ENCODE measurements at places on chromosomes 5 and 9.
A peak's percentile ranks its signal among the peaks of the same experiment; 100 is the strongest.

DNA sequence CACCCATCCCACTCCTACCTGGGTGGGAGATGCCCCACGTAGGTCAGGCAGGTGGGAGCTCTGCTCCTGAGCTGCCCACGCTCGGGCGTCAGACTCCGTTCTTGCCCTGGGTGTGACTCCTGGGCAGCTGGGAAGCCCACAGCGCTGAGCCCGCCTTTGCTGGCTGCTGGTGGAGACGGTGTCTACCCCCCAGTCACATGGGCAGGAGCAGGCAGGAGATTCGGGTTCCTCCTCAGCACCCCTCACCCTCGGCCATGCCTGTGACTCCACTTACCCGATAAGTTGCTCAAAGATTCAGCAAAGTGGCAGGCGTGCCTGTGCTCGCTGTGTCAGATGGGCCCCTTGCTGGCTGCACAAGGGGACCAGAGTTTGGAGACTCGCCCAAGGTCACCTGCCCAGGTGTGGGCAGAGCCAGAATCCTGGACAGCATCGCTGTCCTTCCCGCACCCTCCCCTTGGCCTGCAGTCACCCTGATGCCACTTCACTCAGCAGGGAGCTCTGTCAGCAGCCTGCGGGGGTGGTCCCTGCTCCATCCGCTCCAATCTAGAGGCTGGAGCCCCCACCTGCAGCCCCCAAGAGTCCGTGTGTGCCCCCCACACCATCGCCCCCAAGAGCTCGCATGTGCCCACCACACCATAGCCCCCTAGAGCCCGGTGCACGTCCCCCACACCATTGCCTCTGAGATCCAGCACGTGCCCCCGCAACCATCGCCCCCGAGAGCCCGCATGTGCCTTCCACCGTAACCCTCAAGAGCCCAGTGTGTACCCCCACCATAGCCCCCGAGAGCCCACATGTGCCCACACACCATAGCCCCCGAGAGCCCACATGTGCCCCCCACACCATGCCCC lies 4.2 kb downstream of the LCN1 start:
- DNase-seq: no peak

DNA sequence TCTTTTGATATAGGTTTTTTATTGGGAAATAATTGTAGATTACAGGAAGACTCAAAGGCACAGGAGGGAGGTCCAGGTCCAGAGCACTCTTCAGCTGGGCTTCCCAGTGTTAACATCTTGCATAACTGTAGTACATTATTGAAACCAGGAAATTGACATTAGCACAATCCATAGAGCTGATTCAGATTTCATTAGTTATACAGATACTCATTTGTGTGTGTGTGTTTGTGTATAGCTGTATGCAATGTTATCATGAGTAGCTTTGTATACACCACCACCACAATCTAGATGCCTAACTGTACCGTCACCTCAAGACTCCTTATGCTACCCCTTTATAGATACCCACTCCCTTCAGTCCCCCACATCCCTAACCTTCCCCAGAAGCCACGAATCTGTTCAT lies 47.9 kb downstream of the SLC36A1 start:
- no peak for DNase-seq

DNA sequence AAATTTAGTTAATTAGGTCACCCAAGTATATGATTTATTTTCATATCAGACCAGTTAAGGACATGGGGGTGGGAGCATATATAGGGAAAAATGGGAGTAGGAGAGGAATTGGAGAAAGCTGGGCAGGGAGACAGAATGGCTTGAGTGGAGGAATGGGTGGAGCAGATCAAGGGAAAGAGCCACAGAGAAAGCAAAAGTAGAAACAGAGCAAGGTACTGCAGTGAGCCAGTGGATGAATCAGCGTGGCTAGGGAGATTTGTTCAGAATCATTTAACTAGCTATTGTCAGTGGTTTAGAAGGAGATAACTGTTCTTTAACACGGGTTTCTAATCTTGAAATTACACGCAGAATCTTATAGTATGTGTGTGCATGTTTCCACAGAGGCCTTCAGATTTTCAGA lies 37.4 kb downstream of the SNX24 start:
- DNase-seq: peak; percentile 54

GRCh38 chr5:82777106-82777505 lies 300.1 kb downstream of the TMEM167A start:
- DNase-seq: no peak

DNA sequence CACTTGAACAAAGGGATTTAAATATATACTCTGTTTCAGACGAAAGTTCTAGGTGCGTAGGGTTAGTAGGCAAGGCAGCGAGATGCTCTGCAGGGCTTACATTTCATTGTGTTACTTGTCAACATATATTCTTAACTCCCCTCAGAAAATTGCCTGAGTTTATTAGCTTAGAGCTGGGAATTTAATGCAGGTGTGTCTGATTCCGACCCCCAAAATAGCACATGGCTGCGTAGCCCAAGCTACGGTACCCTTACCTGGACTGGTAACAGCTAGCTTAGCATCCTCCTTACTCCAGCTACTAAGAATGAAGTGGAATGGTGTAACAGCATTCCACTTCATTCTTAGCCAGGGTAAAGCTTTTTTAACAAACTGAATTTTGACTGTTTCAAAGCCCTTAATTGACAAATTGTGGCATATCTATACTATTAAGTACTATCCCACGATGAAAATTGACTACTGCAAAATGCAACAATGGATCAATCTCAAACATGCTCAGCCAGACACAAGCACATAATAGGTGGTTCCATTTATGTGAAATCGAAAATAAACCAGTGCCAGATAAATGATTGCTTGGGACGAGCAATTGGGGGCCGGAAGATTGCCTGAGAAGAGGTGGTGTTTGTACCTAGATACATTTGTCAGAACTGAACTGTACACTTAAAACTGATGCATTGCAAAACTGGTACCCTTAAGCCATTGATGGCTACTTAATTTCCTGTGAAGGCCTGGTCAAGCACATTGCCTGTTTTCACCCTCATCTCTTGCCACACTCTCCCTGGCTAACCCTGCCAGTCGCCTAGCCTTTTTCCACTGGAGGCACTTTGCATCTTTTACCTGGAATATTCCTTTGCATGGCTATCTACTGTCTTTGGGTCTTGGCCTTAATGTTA lies 3.0 kb upstream of the FGF18 start:
- no peak for DNase-seq

DNA sequence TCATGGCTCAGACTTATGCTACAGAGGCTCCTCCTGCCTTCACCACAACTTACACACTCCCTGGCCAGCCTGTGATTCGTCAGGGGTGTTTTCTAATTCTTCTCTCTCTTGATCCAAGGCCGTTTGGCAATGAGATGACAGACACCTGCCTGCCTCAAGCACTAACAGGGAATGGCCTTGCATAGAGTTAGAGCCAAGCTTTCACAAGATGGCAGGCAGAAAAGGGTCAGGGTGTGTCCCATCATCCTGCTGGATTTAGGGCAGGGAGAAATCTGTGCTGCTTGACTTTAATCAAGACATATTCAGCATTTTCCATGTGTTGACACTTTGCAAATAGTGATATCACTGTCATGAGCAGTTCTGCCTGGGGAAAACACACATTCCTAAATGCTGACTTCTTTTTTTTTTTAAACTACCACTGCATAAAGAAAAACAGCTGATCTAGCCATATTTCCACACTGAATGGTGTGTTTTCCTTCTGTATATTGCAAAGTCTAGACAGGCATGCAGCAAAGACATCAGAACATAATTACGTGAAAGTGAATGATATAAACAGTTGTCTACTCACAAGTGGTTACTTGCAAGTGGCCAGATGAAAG lies 95.0 kb upstream of the SLC25A48 start:
- DNase-seq: no peak

- DNase-seq: no peak
Observed at GRCh38 chr9:36888551-36888950, 145.5 kb downstream of the PAX5 start.

- no peak for DNase-seq
Observed at GRCh38 chr5:94276751-94277150, 341.7 kb downstream of the KIAA0825 start.

DNA sequence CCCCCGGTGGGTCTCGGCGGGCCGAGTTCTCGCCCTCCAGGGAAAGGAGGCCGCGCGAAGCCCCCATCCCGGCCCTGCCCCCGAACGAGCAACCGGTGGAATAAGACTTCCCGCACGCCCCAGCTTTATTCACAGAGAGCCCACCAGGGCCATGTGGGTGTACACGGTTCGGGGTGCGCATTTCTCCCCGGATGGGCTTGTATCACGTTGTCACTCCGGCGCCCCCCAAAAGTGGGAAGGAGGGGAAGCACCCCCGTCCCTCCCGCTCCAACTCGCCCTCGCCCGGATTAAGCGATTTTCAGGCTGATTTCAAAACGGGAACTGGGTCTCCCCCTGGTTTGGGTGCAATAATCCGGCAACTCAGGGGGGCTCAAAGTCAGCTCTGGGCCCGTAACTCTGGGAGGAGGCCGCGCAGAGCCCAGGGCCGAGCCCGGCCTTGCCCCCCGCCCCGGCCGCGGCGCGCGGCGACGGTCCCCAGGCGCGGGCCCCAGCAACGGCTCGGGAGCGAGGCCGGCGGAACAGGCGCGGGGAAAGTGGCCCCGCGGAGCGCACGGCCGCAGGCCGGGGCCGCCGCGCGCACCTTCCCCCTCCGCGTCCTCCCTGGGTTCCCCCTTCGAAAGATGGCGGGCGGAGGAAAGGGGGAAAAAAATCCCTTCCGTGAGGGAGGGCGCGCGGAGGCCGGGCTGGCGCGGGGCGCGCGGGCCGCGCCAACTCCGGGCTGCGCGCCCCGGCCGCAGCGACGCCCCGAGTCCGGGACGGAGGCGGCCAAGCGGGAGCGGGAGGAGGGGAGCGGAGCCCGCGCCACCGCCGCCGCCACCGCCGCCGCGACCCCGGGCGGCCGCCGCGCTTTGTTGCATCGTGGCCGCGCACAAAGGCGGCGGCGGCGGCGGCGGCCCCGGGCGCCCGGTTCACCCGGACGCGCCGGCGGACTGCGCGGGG lies 644 bp downstream of the BRD3 start:
- DNase-seq: peak; percentile 53

- no peak for DNase-seq
Observed at GRCh38 chr9:137350696-137351584, 48.9 kb upstream of the NRARP start.

GRCh38 chr9:111064160-111064837 lies 26.0 kb upstream of the LPAR1 start:
- no peak for DNase-seq

GRCh38 chr9:101315112-101315450 lies 69.7 kb downstream of the BAAT start:
- DNase-seq: no peak

DNA sequence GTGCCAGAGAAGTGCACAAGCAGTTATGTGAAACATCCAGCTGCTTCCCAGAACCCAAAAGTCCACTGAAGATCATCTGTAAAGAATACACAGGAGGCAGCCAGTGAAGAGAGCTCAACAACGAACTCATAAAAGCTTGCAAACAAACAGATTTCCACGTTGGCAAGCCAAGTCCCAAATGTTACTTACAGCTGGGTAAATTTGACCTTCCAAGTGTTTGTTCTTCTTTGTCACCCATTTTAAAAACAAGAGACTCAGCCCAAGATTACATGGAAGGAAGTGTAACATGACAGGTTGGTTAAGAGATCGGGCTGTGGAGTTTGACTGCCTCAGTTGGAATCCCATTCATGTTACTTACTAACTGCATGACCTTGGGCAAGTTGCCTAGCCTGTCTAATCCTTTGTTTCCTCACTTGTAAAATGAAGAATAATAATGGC lies 174.9 kb upstream of the PAPPA start:
- peak; percentile 61 for DNase-seq

DNA sequence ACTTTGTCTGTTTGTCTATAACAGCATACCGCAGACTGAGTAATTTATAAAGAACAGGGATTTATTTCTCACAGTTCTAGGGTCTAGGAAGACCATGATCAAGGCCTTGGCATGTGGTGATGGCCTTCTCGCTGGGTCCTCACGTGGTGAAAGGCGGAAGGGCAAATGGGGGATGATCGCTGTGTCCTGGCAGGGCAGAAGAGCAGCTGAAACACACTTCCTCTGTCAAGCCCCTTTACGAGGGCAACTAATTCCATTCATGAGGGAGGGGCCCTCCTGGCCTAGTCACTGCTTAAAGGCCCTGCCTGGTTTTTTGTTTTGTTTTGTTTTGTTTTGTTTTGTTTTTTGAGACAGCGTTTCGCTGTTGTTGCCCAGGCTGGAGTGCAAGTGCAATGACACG lies 41.9 kb upstream of the UBTD2 start:
- DNase-seq: no peak

- DNase-seq: no peak
Observed at GRCh38 chr5:72434781-72435437, 72.3 kb downstream of the ZNF366 start.

DNA sequence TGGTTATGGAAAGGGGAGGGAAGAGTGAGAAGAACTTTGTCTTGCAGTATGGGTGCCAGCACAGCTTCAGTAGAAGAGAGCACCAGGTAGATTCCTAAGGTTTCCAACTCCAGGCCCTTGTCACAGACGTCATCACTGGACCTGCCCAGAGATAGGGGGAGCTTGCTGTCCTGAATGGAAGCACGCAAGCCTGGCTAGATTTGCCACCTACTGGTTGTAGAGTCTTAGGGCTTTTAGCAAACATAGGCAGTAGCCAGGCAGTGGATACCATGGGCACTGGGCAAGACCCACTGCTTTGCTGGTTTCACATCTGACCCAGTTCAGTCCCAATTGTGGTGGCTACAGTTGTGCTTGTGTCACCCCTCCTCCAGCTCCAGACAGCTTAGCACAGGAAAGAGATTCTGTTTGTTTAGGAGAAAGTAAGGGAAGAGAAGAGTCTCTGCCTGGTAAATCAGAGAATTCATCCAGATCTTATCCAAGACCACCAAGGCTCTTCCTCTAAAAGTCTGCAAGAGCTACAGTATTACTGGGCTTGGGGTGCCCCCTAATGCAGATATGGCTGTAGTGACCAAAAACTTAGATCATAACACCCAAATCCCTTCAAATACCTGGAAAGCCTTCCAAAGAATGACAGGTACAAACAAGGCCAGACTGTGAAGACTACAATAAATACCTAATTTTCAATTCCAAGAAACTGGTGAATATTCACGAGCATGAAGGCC lies 158.9 kb downstream of the HINT1 start:
- no peak for DNase-seq

- DNase-seq: no peak
Observed at GRCh38 chr5:41048986-41049385, 22.2 kb downstream of the MROH2B start.

Measured in Daoy (cell line).